NCI-H2107 (cell line): ENCODE measurements at places on chromosomes 2 and 18.

- no peak for DNase-seq
Observed at GRCh38 chr18:23166891-23167541, 31.7 kb downstream of the CABLES1 start.

DNA sequence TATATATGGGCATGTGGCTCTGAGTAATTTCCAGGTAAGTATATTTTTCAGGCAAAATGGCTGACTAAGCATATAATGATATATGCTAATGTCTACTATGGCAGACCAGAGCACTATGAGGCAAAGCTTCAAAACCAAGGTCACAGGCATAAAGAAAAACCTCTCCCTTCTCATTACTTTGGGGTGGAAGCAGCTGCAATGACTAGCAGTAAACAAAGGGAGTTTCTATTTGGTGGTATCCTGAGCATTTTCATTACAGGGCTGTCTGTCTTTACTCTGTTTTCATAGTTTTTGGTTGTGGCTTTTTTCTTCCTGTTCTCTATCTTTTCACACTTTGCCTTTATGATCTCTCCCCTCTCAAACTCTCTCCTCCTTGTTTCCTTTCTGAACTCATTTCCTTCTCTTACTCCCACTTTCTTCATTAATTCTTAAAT lies 15.6 kb downstream of the PDE6D start:
- DNase-seq: no peak

GRCh38 chr2:1698188-1698945 lies 45.9 kb downstream of the PXDN start:
- DNase-seq: no peak

- no peak for DNase-seq
Observed at GRCh38 chr2:65549257-65549627, 116.8 kb upstream of the SPRED2 start.

DNA sequence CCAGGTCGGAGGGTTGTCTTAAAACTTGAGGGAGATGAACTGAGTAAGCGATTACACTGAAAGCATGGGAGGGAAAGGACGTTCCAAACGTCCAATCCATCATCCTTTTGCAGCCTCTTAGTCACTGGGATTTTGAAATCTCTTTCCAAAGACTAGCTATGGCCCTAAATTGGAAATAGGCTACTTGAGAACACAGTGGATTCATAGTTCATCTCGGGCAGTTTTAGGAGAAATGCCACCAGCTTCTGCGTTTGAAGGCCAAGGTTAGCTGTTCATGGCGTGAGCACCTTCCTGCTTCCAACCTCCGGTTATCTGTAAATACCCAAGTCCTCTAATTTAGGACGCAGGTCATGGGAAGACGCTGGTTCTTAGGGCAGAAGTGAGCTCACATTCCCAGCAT lies 821 bp upstream of the EML6 start:
- no peak for DNase-seq

GRCh38 chr18:58769321-58769720 lies 95.4 kb upstream of the ZNF532 start:
- no peak for DNase-seq

- DNase-seq: no peak
Observed at GRCh38 chr2:138432971-138433370, 68.6 kb upstream of the SPOPL start.

DNA sequence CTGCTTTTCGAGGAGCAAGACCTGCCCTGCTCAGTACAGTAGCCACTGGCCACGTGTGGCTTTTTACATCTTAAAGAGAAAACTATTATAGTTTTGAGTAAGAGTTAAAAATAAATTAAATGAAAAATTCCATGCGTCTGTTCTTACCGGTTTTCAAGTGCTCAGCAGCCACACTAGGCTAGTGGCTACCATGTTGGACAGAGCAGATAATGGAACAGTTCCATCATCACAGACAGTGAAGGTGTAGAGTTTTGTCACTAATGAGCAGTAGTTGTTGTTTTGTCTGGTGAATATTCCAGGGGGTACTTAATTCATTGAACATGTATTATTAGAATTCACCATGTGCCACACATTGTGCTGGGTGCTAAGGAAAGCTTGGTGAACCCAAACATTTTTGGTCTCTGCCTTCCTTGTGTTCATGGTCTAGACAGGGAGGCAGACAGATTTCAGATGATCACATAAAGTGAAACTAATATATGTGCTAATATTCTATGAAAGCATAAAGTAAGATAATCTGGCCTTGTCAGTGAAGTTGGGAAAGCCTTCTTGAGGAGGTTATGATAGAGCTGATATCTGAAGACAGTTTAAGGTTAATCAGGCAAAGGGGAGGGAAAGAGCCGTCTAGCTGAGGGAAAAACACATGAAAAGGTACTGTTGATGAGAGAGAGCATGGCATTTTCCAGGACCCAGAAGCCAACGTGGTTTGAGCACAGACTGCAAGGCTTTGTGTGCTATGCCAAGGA lies 1.4 kb downstream of the ALMS1 start:
- DNase-seq: no peak
